Fibroblast of skin of back (primary cell): ENCODE measurements at places on chromosomes 5 and 9.

DNA sequence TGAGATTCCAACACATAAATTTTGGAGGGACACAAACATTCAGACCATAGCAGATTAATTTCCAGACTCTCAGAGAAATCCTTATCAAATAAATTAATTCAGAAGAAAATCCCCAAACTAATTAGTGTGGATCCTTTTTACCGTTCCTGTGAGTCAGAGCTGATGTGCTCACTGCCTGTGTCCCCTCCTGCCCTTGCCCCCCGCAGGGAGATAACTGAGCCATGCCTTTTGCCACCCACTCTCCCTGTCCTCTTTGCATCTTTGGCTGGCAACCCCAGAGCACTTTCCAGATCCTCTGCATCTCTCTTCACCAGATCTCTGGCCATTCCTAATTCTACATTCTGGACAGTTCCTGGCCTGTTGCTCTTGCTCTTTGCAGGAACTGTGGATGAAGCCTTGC, 135.4 kb upstream of the MAP1B start:
- no peak for DNase-seq

- peak; percentile 98 for DNase-seq
These were observed at the start of gene TRIM41 for GRCh38 chr5:181223058-181223728. Gene TRIM41, plus strand, starts transcription at chr5:181223281. Its CDS starts 719 bp downstream, at chr5:181224000.

DNA sequence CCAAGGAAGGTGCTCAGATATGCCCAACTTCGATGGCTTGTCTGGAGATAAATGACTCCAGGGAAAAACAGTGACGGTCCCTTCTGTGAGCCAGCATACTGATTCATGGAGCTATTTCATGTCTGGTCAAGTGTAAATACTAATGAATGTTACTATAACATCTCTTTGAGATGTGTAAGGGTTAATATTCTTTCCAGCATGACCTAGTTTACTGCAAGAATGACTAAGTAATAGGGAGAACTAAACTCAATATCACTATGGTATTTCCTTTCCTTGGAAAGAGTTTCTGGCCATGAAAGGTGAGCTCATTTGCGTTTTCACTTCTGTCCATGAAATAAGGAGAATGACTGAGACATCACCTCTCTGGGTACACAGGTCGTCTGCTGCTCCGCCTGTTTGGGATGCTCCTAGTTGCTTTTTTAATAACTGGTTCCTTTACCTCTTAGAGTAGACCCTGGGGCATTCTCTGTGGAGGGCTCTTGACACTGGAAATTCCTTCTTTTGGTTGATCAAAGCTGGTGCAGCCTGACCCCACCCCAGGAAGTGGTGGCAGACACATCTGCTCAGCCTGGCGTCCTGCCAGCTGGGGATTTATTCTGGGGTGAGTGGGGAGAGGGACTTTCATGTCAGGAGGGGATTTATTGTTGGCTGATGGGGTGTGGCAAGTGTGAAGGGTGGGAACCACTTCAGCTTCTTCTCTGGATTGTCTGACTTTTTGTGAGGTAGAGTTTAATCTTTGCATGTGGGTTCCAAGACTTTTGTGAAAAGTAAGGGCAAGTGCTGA, 250.0 kb upstream of the MPDZ start:
- no peak for DNase-seq

- peak; percentile 11 for DNase-seq
These were observed 3.7 kb downstream of the SLC31A2 start for GRCh38 chr9:113154471-113154870.
